ENCODE measurements at places on chromosomes 3 and 15.

- no peak for DNase-seq
Observed at GRCh38 chr15:74172701-74173379, 670 bp upstream of the ISLR start.

DNA sequence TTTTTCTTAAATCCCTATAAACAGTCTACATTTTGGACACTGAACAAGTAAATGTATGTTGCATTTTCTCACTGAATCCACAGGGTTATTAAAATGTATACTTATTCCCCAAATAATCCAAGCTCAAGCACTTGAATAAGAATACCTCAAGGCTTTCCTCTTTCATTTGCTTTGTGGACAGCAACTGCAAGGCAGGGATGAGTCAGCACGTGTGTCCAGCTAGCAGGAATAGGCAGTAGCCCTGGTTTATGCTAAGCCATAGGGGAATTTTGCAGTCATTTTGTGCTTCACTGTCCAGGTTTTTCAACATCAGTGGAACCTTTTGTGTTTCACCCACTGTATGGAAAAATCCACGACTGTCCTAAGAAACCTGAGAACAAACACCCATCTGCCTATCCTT lies 96.7 kb upstream of the KCNMB2 start:
- no peak for DNase-seq

DNA sequence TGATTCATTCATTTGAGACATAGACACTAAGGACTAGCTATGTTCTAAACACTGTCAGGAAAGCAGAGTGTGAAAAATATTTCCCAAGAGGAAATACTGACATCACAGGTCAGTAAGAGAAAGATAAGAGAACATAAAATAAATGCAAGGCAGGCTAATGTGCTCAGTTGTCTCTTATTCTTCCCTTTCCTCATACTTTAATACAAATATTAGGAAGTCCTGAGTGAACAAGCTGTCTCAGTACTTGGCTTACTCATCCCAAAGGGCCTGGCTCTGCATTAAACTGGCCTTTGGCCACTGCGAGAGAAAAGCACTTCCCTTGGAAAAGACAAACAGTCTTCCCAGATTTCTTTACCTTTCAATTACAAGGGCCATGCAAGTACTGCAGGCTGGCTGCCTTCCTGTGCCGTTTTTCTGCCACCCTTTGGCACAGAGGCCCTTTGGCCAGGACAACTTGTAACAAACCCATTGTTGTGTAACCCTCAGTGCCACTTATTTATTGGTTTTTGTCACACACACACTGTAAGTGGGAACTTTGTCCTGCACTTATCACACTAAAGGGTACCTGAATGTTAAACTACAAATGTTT lies 31.7 kb downstream of the EDC3 start:
- DNase-seq: no peak

DNA sequence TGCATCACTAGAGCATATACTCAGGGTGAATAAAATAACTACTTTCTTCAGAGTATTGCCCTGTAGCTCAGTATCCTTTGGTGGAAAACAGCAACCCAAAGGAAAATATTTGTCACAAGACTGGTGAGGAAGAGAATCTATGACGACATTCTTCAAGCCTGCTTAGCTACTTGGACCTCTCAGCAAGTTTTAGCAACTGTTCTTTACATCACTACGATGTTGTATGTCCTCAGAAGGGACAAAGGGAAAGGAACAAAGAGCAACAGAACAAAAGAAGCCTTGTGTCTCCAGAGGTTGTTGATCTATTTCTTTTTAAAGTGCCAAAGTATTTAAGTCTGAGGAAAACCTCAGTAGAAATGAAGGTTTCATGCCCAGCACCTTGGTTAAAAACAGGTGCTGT lies 746.7 kb downstream of the NAALADL2 start:
- DNase-seq: no peak

GRCh38 chr3:130826516-130827182 lies 67.2 kb upstream of the ATP2C1 start:
- DNase-seq: no peak

DNA sequence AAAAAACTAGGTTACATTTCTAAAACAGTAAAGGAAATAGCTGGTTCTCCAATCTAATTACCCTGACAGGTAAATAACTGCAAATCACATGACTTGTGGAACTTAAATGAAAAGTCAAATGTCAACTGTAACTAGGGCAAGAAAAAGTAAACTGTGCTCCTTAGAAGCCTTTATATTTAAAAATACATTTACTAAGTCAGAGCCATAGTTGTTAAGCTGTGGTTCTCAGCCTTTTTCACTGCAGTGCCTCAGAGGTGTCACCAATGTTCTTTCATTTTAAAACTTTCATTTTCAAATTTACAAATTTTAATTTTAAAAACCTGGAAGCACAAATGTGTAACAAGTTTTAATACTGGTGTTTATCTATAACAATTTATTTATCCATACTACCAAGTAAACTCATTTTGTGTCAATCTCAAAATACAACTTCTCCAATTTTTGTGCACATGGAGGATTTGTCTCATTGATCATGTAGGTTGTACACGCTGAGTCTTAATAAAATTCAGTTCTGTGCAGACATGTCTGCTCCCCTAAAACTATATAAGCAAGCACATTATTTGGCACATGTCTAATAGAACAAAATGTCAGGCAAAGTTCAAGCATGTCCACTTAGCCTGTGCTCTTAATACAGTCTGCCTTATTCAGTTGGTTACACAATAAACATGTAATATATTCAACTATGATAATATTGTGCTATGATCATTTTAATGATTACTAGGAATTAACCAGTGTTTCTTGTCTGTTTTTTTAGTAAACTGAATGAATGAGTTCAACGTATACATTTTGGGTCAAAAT lies 70.4 kb downstream of the DLG1 start:
- no peak for DNase-seq

DNA sequence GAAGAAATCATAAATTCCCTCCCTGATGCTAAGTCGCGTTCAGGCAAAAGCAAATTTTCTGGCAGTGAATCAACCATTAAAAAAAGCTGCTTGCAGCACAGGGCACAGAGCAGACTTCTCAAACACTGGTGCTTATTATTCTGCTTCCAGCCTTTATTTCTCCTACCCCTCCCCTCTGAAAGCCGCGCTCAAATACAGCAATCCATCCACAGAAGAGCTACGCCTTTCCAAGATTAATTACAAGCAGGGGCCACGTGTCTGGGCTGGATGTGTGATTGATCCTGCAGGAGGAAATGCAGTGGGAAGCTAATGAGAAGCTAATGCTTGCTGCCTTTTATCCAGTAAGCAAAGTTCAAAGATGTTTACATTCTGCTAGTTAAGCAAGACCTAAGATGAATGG lies 134.9 kb upstream of the TOPAZ1 start:
- DNase-seq: no peak

- DNase-seq: no peak
Observed at GRCh38 chr3:81790117-81790516, 28.7 kb upstream of the GBE1 start.

DNA sequence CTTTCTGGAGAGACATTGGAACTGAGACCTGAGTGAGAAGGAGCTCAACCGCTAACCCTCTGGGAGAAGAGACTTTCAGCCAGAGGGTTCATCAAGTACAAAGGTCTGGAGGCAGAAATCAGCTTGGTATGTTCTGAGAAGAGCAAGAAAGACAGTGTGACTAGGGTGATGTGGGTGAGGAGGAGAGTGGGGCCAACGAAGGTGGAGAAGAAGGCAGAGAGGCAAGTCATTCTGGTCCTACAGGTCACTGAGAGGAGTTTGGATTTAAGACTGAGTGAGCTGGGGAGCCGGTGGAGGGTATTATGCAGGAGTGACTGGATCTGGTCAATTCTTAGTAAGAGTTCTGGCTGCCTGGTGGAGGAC lies 12.2 kb downstream of the XIRP1 start:
- no peak for DNase-seq

DNA sequence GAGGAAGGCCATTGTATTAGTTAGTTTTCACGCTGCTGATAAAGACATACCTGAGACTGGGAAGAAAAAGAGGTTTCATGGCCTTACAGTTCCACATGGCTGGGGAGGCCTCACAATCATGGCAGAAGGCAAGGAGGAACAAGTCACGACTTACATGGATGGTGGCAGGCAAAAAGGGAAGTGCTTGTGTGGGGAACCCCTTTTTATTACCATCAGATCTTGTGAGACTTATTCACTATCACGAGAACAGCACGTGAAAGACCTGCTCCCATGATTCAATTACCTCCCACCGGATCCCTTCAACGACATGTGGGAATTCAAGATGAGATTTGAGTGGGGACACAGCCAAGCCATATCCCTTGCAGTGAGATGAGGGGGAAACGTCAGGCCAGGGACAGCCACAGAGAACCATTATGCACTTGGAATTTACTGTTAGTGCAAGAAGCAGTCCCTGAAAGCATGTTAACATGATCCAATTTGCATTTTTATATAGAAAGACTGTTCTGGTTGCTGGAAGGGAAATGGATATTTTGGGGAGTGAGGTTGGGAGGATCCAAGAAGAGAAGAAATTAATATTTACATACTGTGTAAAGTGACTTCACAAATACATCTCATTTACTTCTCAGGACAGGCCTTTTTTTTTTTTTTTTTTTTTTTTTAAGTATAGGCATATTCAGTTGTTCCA lies 87.1 kb downstream of the ARNT2 start:
- DNase-seq: no peak

DNA sequence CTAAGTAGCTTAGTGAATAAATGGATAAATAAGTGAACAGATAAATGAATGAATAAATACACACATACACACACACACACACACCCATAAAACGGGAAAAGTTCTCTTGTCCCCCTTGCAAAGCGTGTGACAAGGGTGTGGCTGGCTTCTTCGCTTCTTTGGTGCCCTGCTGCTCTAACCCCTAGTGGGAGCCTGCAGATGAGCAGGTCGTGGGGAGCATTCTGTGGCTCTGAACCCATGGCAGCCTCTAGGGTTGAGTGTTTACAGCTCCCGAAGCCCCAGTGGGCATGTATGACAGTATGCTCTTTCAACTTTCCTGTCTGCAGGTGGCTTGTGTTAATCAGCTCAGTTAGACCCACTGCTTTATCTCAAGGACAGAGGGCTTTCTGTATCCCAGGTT lies 582.3 kb downstream of the EDEM1 start:
- DNase-seq: no peak

DNA sequence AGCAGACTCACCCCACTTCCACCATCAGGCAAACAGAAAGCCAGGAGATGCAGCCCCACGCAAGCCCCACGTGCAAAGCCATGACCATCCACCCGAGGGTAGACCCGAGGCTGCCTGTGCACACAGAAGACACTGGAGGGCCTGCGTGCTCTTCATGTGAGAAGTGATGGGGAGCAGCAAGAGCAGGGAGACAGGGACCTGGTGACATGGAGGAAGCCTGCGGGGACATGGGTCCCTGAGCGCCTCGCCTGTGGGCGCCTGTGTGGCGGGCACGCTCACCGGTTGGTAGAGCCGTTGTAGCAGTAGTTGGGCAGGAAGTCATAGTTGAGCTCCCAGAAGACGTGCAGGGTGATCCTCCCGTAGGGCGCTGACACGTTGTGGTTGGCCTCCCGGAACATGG lies 65.0 kb downstream of the NIPA2 start:
- DNase-seq: no peak

DNA sequence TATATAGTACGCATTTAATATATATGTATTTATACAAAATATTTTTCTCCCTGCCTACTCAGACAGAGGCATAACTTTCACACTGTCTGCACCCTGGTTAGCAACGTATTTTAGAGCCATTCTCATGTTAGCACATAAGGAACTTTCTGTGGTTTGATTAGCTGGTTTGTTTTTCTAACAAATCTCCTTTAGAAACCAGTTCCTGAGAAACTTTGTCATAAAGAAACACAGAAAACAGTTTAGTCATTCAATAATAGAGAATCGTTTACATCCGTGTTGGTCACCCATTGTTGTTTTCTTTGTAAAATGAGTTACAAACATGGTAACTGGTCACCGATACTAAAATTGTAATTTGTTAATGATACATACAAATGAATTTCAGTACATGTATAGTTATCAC lies 5.9 kb upstream of the NGRN start:
- DNase-seq: no peak

GRCh38 chr3:151210676-151211381 lies 7.8 kb upstream of the GPR171 start:
- DNase-seq: no peak

DNA sequence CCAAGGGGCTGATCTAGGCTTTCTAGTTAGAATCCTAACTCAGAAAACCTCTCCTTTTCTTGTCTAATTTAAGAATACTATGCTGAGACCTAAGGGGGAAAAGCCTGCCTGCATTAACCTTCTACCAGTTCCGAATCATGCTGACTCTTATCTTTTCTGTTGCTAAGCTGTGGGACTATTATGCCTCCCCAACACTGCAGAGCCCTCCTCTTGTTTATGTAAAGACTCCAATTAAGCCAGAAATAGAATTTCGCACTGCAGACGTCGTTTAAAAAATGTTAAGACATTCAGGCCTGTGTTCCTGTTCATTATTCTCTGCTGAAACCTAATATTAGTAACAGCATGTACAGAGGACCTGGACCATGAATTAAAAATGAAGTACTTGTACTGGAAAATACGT lies 310.6 kb upstream of the ATP11B start:
- DNase-seq: no peak

DNA sequence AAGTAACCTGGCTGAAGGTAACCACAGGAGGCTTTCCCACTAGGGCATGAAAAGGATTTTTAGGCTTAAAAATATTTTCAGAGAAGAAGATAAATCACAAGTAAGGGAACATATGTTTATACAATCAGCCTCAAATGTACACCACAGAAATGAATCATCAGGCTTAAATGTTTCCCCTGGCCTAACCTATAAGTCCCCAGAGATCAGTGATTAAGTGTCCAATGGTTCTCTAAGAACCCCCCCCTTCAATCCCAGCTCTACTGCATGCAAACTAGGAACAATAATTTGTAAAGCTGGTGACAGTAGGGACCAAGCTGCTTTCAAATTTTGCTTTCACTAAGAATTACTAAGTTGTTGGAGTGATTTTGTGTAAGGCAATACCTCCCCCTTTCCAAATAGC lies 431.6 kb upstream of the LMCD1 start:
- DNase-seq: no peak

- DNase-seq: no peak
Observed at GRCh38 chr3:128788268-128788869, 62.4 kb downstream of the RAB7A start.

GRCh38 chr3:150414959-150415358 lies 6.9 kb downstream of the TSC22D2 start:
- DNase-seq: no peak

GRCh38 chr3:145032791-145033190 lies 1061.2 kb downstream of the DIPK2A start:
- no peak for DNase-seq

GRCh38 chr3:5051772-5052171 lies 70.3 kb upstream of the ARL8B start:
- no peak for DNase-seq

- DNase-seq: no peak
Observed at GRCh38 chr3:50316657-50317242, 5.8 kb downstream of the HYAL2 start.

GRCh38 chr3:134663721-134664456 lies 13.1 kb upstream of the KY start:
- no peak for DNase-seq

GRCh38 chr3:121175083-121175482 lies 267.1 kb downstream of the STXBP5L start:
- DNase-seq: no peak

GRCh38 chr15:74185710-74186348 lies 12.3 kb downstream of the ISLR start:
- no peak for DNase-seq

Measured in HEK293T (cell line).